ENCODE measurements at places on chromosomes 5 and 9.

DNA sequence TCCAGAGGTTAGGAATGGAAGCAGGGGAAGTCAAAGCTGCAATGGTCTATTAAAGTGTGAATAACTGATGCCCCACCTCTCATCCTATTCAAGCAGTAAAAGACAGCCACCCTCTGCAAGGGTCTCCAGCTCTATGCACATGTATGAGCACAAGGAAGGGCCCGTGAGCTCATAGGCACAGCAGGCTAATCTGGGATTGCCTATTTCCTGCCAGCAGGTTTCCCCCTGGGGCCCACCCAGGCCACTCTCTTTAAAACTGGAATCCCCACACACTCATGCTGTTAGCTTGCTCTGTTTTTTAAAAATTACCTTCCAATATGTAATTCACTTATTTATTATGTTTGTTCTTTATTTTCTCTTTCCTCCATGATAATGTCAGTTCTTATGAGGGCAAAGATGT, 48.7 kb upstream of the ZNF366 start:
- no peak for DNase-seq

DNA sequence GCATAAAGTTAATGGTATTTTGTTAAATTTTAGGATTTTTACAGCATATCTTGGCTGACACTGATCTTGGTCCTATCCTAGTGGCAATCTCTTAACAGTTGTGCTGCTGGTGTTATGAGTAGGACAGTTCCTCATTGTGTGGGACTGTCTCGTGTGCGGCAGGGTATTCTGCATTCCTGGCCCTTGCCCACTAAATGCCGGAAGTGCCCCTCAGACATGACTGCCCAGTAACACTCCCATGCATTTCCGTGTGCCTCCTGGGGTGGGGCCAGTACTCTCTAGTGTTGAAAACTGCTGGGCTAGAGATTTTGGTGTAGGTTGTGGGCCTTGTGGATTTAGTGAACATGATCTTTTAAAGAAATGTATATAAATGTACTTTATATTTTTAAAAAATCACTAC, 227.1 kb upstream of the DMRT1 start:
- no peak for DNase-seq

- no peak for DNase-seq
Measured at GRCh38 chr5:56457887-56458812, 225.0 kb upstream of the ANKRD55 start.

DNA sequence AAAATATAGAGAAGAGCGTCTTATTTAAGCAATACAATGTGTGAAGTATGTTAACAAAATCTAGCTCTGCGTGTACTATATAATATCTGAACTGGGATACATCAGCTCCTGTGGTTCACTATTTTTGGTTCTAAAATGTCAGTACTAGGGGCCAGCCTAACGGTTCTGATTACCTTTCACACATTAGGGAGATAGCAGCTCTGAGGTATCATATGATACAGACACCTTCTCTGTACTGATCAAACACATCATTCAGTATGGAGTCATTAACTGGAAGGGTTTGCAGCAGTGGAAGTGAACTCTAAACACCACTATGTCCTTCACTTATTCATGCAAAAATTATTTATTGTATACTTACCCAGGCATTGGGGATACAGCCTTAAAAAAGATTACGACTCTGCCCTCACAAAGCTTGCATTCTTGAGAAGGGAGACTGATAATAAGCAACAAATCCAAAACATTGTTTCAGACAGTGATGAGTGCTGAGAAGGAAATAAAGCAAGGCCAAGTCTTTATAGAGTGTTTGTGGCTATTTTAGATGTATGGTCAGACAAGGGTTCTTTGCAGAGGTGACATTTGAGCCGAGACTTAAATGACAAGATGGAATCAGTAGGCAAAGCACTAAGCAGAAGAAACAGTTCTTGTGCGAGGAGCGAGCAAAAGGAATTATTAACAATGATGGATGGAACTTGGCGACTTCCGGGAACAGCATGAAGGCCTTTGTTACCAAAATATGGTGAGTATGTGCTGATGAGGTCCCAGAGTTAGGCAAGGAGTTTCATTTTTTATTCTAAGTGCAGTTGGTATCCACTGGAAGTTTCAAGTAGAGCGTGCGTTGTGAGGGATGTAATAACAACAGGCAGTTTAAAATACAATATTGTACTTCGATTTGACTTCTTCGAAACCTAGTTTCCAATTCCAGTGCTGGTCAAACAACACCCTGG, 1.8 kb upstream of the LNPEP start:
- no peak for DNase-seq

- DNase-seq = no peak
Measured at GRCh38 chr9:76576344-76576743, 117.4 kb downstream of the GCNT1 start.

GRCh38 chr5:128406803-128407202, 131.2 kb downstream of the FBN2 start:
- no peak for DNase-seq

DNA sequence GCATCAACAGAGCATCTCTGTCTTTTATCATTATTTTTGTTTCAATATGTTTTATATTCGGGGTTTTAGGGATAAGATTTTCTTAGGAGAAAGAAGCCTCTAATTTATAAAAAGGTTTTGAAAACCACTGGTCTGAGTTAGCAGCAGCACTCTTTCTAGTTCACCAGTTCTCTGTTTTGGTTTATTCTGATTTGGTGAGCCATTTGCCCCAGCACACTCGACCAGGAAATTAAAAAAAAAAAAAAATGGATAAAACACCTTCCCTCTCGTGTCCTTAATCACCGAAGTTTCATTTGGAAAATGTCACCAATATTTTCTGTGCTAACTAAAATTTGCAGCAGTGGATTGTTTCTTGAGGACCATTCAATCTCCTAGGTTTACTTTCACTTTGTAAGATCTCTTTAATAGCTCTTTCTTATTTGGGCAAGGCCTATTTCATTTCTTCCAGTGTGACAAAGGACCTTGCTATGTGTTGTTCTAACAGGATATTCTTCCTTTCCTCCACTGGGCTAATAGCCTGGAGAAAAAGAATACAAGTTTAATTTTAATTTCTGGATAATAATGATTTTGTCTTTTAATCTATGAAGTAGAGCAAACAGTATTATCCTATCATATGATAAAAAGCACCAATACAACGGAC, 57.8 kb upstream of the ANXA1 start:
- DNase-seq = no peak

GRCh38 chr5:79186455-79186854, 49.5 kb upstream of the JMY start:
- DNase-seq = no peak

- DNase-seq = no peak
Measured at GRCh38 chr5:150285114-150285513, 4.5 kb downstream of the CAMK2A start.

DNA sequence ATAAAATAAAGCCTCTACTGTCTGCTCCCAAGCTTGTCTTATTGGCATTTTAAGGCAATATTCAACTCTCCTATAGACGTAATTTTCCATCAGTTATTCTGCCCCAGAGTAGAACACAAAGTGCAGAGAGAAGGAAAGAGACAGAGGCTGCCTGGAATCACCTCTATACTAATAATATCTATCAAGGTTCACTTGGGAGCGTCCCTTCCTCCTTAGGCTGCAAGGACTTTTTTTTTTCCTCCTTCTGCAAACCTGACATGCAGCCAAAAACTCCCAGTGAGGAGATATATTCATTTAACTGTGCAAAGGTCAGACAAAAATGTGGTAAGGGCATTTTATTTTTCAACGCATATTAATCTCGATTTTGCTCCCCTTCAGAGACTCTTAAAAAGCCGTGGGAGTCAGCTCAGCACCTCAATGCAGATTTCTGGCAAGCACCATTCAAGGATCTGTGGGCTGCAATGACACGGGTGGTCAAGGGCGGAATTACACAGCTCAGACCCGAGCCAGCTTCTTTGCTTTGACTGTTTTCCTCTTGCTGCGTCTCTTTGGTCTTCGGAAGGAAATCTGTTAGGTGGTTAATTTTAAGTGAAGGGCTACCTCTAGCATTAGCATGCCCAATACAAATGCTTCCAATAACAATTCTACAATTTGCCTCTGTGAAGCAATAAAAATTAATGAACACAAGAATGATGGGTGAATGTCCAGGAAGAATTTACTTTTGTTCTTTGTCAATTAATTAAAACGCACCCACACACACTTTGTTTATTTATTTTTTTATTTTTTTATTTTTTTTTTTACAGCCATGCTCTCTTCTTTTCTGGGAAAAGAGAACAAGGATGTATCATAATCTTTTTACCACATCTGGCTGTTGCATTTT, 587.7 kb upstream of the GRAMD2B start:
- DNase-seq = no peak

- no peak for DNase-seq
Measured at GRCh38 chr5:140242099-140242498, 60.8 kb downstream of the PFDN1 start.

DNA sequence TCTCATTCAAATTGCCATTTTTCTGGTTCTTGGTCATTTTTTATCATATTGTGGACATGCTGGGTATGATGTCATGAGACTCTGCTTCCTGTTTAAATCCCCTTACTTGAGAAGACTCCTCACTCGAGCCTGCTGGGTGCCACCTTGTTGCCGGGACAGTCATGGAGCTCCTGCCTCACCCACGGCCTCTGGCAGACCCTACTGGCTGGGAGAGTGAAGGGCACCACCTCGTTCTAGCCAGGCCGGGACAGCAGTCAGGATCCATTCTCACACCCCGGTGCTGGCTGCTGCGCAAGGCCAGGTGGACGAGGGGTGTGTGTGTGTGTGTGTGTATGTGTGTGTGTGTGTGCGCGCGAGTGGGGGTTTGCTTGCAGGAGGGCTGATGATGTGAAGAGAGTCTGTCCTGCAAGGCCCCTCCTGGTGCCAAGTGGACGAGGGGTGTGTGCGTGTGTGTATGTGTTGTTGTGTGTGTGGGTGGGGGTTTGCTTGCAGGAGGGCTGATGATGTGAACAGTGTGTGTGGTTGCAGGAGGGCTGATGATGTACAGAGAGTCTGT, 4.4 kb downstream of the CEP72 start:
- DNase-seq = no peak

DNA sequence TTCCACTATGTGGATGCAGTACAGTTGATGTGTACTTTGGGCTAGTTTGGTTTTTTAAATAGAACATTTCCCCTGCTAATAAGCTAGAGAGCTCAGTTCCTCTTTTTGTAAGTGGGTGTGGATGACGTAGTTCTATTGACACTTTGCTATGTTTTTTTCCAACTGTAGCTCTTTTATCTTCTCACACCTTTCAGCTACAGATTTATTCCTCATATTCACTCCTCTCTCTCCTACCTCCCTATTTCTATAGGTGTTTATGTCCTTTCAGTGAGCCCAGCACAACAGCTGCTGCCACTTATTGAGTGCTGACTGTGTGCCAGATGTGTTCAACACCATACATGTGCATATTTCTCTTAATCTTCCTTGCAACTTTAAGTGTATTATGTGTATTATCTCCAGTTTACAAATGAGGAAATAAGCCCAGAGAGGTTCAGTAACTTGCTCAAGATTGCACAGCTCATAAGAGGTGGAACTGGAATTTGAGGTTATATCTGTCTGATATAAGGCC, 215.7 kb downstream of the SEMA6A start:
- no peak for DNase-seq

DNA sequence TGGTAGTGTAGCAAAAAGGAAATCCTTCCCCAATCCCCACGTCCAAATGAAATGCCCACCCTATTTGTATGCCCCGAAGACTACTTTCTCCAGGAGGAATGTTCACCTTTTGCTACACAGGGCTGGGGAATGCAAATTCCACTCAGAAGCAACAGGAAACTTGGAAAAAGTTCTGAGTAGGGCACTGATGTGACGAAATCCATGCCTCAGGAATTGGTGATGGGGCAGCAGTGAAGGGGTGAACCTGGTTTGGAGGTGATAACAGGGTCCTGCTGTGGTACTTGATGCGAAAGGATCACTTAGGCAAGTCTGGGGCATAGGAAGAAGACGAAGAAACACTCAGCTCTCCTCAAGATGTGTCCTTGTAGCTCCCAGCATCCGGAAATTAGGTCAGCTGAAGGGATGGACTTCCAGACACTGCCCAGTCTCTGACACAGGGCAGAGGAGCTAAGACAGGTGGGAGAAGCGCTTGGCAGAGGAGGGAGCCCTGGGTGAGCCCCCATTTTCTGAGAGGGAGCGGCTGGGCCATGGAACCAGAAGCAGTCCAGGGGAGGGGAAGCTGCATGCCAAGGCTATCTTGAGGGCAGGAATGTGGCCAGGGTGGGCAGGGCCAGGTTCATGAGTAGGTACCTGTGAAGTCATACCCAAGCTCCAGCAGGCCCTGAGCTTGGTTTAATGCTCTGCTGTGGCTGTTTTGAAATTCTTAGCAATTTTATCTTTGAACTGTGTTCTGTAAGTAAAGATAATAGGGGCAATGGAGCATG, 22.2 kb upstream of the MVB12B start:
- no peak for DNase-seq

- no peak for DNase-seq
Measured at GRCh38 chr5:94407023-94407422, 211.4 kb downstream of the KIAA0825 start.

GRCh38 chr5:175821790-175822211, 49.6 kb upstream of the CPLX2 start:
- no peak for DNase-seq

DNA sequence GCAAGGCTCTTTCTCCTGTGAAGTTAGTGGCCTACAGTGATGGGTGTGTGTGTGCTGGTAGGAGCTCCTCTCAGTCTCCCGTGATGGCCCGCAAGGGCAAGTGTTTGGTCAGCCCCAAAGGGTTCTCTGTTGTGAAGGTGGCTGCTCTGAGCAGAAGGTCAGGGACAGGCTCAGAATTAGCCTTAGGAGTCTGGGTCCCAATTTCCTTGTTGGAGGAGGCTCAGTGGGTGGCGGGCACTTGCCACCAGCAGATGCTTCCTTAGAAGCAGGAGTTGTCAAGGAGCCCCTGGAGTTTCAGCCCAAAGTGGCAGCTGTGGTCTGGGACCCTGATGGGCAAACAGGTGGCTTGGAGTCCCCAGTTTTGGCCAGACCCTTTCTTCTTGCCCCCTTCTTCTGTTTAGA, 154.4 kb downstream of the MACROH2A1 start:
- no peak for DNase-seq

DNA sequence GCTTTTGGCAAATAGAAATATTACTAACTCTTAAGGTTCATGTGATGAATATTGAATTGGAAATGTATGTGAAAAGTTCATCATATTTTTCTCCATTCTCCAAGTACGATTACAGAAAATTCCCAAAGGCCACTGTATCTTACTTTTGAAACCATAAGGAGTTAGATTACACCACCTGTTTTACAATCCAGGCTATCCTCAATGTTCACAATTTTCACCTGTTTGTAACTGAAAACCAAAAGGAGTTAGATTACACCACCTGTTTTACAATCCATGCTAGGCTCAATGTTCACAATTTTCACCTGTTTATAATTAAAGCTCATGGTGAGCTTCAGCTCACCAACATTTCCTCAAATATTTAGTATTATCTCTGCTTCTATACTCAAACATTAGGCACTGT, 188.0 kb downstream of the HCN1 start:
- DNase-seq = no peak

DNA sequence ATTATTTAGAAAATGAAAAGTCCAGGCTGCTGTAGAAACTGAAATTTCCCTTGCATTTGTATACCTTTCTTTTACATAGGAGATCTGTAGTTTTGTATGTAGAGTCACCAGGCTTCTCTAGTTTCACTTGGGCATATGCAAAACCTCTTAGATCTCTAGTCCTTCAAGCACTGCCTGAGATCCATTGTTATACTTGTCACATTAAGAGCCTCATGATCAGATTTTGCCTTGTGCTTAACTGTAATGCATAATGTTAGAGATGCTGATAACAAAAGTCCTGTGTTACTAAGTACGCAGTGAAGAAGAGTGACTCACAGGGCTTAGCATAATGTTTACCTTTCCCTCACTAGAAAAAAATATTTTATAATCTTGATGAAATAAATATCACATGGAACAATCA, 250.2 kb downstream of the CYLC2 start:
- DNase-seq = no peak

Measured in esophagus squamous epithelium (tissue), 5 donors.